GM12878 (cell line): ENCODE measurements at places on chromosomes 7 and 10.

GRCh38 chr10:20668985-20669384 lies 228.1 kb downstream of the NEBL start:
- DNase-seq, result no peak

- no peak for DNase-seq
These were observed 74.1 kb upstream of the KCNMA1 start for GRCh38 chr10:77711683-77712049.

DNA sequence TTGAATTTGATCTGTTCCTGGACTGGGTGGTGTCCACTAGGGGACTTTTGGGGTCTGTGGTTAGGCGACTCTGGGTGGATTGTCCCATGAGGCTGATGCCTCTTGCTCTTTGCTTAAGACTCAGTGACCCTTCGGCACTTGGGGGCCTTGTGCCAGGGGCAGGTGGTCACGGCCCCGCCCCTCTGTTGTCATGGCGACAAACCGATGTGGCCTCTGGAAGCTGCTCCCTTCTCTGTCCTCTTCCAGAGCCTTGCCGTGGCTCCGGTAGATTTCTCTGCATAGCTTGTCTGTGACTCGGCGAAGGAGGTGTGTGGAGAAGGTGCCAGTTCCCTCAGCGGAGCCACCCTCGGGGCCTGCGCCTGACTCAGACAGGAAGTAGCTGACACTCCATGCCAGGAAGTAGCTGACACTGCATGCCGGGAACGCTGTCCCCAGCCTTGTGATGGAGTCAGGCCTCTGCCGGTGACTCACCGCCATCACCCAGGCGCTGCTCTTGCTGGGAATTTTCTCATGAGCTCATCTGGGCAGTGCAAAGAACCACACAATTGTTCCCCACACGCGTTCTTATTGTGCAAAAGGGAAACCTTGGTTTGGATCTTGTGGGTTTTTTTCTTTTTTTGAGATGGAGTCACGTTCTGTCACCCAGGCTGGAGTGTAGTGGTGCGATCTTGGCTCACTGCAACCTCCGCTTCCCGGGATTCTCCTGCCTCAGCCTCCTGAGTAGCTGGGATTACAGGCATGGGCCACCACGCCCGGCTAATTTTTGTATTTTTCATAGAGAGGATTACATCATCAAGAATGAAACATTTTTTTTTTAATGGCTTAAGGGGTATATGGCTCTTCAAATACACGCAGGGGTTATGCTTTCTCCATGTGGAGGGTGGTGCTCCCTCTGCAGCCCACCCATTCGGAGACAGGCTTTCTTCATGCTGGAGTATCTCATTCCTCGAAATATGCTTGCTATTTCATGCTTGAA lies 72.6 kb downstream of the PFKFB3 start:
- DNase-seq, result peak; percentile 49

GRCh38 chr10:110793886-110794285 lies 77.8 kb upstream of the PDCD4 start:
- no peak for DNase-seq

- no peak for DNase-seq
These were observed 90.7 kb upstream of the TMEM26 start for GRCh38 chr10:61543831-61544230.

- DNase-seq, result no peak
These were observed 13.1 kb upstream of the SAMD9L start for GRCh38 chr7:93161181-93161762.

GRCh38 chr10:118914629-118915028 lies 114.9 kb upstream of the NANOS1 start:
- no peak for DNase-seq

DNA sequence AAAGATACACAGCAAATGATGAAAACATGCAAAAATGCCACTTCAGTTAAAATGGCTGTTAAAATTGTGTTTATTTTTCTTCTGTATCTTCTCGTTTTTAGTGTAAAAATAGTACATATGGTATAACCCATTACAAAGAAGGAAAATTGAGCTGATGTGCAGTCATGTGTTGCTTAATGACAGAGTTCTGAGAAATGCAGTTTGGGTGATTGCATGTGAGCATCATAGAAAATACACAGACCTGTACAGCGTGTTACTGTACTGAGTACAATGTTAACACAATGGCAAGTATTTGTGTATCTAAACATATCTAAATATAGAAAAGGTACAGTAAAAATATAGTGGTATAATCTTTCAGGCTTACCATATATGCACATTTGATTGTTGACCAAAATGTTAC lies 7.3 kb downstream of the DMTF1 start:
- DNase-seq, result no peak

DNA sequence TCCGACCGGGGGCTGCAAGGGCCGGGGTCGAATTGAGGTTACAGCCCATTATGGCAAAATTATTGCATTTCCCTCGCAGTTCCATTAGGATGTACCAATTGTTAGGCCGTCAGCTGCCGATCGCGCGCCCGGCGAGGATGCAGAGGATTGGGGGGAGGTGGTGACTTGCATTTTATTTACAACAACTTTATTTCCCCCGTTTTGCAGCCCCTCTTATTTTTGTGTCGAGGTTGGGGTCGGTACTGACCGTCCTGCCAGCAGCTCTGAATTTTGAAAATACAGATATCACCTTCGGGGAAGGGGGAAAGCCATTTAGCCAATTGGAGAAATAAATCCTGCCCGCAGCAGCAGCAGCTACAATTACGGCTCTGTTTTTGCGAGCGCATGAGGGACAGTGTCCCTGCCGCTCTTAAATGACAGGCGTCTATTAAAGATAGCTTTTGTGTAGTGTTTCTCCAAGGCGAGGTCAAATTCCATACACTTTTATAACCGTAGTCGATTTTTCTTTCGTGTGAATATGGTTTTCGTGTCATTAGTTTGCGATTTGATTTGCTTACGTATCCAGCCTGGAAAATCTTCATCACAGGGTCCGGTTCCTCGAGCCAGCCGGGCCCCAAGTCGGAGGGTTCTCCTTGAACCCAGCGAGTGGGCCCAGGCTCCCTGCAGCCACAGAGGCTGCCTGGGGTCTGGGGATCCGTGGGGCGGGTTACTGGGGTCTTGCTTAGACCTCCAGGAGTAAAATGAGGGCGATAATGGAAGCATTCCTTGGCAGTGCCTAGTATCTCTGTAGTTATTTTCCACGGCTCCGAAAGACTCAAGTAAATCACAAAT lies 684 bp upstream of the HOXA5 start:
- no peak for DNase-seq
